Activated CD4-positive, alpha-beta T cell treated with anti-CD3 and anti-CD28 coated beads, Interleukin-2, amount 50 U/mL, for 24 hours (primary cell): ENCODE measurements at places on chromosomes 12 and 14.

GRCh38 chr12:27780612-27781408 is 774 bp upstream of the MANSC4 start:
- peak; percentile 35 for DNase-seq

- DNase-seq = no peak
These were observed 389.2 kb downstream of the RAD51B start for GRCh38 chr14:68208626-68209317.

- no peak for DNase-seq
These were observed 64.3 kb downstream of the ANO6 start for GRCh38 chr12:45279931-45280830.

- DNase-seq = no peak
These were observed 962 bp upstream of the KERA start for GRCh38 chr12:91058786-91059185.

DNA sequence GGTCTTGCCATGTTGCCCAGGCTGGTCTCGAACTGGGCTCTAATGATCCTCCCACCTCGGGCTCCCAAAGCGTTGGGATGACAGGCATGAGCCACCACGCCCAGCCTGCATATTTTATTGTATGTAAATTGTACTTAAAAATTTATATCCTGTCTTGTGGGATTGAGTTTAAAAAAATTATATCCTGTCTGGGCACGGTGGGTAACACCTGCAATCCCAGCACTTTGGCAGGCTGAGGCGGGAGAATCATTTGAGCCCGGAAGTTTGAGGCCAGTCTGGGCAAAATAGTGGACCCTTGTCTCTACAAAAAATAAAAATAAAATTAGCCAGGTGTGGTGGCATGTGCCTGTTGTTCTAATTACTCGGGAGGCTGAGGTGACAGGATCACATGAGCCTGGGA is 13.9 kb upstream of the CEBPE start:
- no peak for DNase-seq

DNA sequence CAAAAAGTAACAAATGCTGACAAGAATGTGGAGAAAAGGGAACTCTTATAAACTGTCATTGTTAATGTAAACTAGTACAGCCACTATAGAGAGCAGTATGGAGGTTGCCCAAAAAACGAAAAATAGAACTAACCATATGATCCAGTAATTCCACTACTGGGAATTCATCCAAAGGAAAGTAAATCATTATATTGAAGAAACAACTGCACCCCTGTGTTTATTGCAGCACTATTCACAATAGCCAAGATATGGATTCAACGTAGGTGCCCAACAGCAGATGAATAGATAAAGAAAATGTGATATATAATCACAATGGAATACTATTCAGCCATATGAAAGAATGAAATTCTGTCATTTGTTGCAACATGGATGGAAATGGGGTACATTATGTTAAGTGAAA is 188.0 kb upstream of the E2F7 start:
- no peak for DNase-seq

- no peak for DNase-seq
These were observed 5.9 kb upstream of the RERG start for GRCh38 chr12:15227004-15227679.

- no peak for DNase-seq
These were observed 177.3 kb upstream of the PLXNC1 start for GRCh38 chr12:93970900-93971688.

GRCh38 chr14:21133901-21134300 is 22.0 kb downstream of the OR5AU1 start:
- DNase-seq = no peak

DNA sequence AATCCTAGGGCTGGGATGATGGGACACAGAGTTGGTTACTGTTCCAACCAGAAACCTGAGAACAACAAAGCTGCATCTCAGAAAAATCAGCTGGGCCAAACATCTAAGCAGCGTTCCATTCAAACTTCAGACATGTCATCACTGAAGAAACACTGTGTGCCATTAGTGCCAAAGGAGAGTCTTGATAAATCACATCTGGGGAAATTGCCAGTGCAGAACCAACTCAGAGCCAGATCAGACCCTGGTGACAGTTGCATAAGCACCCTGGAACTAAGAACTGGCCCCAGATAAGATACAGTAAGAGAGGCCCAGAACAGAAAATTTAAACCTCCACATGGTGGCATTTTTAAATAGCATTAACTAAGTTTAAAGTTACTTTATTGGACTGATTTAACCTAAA is 482.8 kb downstream of the PRKD1 start:
- no peak for DNase-seq

GRCh38 chr12:31715283-31715825 is 13.5 kb downstream of the AMN1 start:
- no peak for DNase-seq

DNA sequence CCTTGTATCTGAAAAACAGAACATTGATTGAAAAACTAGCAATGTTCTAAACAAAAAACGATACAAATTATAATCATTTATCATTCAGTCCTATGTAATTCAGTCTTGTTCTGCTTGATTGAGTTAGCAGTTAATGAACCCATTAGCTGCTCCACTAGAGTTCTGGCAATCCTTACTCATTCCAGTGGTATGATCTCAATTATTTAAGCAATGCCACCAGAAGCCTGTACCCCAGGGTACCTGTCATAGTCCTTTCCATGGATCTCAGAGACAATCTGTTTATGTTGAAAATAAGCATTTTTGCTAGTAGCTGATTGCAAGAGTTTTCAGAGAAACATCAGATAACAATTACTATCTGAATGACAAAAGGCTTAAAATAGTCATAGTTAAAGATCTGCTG is 115.9 kb downstream of the UNC79 start:
- DNase-seq = no peak

DNA sequence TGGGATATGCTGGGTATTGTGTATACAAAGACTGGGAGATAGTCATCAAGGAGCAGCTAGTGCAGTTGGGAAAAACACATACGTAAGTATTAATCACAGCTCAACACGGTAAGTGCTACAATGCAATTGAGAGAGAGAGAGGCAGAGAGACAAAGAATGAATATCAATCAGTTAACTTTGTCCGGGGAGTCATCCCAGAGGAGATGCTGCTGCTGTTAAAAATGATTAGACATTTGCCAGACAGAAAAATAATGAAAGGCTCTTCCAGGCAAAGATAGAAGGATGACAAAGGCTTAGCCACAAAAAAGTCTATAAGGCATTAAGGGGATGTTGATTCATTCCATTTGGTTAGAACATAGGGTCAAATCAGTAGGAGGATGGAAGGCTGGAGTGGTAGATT is 45.1 kb downstream of the AKAP6 start:
- no peak for DNase-seq

DNA sequence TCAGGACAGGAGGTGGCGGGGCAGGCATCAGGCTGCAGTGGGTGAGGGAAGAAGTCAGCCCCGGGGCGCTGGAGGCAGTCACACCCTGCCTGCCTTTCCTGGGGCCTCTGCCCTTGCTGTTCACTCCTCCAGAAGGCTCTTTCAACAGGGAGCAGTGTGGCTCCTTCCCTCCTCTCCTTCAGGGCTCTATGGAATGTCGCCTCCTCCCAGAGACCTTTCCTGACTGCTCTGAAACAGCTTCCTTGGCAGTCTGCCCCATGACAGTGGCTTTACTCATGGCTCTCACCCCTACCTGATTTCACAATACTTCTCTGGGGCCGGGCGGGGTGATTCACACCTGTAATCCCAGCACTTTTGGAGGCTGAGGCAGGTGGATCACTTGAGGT is 7.1 kb downstream of the RHOF start:
- DNase-seq = no peak

DNA sequence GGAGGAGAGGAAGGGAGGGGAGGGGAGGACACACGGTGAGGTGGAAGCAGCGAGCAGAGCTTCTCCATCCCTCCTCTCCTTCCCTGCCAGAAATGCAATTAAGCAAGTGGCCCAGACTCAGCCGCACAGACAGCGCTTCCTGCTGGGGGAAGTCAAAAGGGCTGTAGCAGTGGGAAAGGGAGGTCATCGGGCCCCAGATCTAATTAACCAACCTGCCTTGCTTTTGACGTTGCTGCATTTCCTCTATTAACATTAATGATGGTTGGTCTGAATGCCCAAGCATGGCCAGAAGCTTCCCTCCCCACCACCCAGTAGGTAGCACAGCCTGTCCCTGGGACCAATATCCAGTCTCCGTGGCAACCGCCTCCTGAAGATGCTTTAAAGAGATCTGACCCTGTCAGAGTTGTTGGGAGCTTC is 4.6 kb upstream of the NGB start:
- no peak for DNase-seq

- no peak for DNase-seq
These were observed 158.9 kb downstream of the GPR65 start for GRCh38 chr14:88163731-88164255.

DNA sequence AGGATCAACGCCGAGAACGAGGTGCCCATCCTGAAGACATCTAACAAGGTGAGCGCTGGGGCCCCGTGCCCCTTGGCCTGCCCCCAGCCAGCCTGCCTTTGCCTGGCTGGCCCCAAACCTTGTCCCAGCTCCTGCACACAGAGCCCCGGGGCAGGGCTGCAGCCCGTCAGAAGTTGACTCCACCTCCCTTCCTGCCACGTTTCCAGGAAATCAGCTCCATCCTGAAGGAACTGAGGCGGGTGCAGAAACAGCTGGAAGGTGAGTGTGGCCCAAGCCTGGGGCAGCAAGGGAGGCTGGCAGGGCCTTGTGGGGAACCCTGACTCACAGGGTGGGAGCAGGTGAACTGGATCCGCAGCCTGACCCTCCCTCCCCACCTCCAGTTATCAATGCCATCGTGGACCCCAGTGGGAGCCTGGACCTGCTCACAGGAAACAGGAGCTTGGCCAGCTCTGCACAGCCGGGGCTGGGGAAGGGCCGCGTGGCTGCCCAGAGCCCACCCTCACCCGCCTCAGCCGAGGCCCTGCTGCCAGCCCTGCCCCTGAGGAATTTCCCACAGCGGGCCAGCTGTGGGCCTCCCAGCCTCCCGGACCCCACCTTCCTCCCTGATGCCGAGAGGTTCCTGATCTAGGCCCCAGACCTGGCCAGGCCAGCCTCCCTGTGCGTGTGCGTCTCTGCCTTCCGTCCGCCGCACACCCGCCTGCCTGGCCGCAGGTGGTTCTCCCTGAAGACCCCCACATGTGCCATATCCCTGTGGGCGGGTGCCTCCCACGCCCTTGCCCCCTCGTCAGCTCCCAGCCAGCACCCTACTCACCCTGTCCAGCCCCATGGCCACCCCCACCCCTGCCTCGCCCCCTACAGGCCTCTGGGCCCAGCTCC is 29.5 kb downstream of the CEP170B start:
- DNase-seq = no peak
